Effector memory CD8-positive, alpha-beta T cell (primary cell): ENCODE measurements at places on chromosomes 12 and 14.

DNA sequence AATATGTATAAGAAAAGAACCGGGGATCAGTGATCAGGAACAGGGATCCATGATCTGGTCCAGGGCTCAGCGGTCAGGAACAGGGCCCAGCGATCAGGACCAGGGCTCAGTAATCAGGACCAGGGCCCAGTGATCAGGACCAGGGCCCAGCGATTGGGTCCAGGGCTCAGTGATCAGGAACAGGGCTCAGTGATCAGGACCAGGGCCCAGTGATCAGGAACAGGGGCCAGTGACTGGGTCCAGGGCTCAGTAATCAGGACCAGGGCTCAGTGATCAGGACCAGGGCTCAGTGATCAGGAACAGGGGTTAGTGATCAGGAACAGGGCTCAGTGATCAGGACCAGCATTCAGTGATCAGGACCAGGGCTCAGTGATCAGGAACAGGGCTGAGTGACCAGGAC, 56.3 kb downstream of the TMEM121 start:
- DNase-seq, result no peak

- no peak for DNase-seq
These were observed 29.2 kb downstream of the ITPK1 start for GRCh38 chr14:93086441-93087055.

- DNase-seq, result no peak
These were observed 41.0 kb upstream of the DICER1 start for GRCh38 chr14:95198320-95198719.

- no peak for DNase-seq
These were observed 54.1 kb upstream of the ARHGAP5 start for GRCh38 chr14:32022938-32023466.

- DNase-seq, result no peak
These were observed 26.3 kb upstream of the ULK1 start for GRCh38 chr12:131867891-131868675.

DNA sequence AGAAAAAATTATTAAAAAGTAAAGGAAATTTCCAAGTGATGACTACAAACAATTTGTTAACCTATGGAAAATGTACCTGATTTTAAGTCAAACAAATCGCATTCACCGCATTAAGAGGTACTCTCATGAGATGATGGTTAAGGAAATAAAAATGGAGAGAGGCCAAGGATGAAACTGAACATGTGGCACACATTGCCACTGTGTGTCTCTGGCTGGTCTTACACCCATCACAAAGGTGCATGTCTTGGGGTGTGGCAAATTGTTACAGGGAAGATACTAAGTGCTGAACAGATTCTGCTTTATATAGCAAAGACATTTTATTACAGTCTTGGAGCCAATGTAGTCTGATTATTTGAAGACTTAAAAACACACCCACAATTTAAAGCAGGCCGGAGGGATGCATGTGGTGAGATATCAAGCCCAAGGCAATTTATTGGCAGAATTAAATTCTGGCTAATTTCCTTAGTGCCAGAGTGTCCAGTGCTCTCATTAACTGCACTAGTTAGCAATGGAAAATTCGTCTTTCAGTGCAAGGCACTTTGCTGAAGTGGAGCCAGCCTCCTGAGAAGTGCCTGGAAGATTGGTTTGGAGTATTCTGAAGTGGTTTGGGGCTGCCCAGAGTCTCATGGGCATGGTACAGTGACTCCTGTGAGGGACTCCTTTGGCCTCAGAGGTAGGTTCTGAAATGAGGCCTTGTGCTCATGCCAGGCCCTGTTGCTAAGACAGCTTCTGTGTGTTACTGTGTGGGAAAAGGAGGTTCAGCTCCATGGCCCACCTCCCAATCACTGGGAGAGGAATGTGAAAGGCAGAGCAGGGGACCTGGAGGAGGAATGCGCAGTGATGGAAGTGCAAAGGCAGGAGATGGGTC, 166.9 kb downstream of the BRMS1L start:
- DNase-seq, result no peak

GRCh38 chr12:109295764-109296425, 13.2 kb downstream of the FOXN4 start:
- DNase-seq, result no peak

GRCh38 chr14:36771028-36771640, 109.5 kb downstream of the PAX9 start:
- no peak for DNase-seq
